ENCODE measurements at places on chromosomes 1 and 21. TPM values are rescaled to one million over a fixed set of nuclear protein-coding genes. Genes with fewer than 3 reads are reported as not detected.

Gene FAM163A
- total RNA-seq: not detected

DNA sequence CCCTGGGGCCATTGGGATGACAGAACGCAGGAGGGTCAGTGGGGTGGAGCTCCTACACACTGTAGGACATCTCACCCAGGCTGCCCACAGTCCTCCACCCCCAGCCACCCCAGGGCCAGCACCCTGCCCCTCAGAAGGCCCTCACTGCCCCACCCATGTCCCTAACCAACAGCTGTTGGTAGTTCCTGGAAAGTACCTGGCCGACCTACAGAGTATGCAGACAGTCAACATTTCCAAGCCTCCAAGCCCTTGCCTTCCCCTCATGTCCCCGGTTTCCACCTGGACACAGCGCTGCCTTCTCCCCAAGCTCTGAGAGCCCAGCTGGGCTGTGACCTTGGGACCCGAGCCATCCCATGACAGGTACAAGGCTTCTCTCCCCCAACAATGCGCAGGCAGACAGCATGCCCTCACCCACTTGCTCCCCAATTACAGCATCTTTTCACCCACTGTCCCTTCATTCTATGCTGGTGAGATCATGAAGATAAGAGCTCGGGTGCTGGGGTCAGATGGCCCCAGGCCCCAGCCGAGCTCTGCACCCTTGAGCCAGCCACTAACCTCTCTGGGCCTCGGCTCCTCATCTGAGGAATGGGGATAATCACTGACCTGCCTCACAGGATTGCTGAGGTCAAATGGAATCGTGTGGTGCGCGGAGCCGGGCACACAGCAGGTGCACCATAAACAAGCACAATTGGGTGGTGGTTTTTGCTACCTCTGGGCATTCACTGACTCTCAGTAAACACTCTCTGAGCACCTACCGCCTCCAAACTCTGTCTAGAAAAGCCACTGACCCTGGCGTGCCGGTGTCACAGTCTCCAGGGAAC lies 11.2 kb downstream of the LAPTM5 start:
- no peak for DNase-seq

Gene TOMM40L
- total RNA-seq: 7.5 TPM

- no peak for DNase-seq
Observed at GRCh38 chr1:100868364-100868995, 26.2 kb downstream of the EXTL2 start.

Gene PHGDH
- 185 TPM for total RNA-seq

Gene SYPL2
- 1.3 TPM for total RNA-seq

Gene RGL1
- 11.1 TPM for total RNA-seq

Gene DIPK1A
- 9.2 TPM for total RNA-seq

Gene ATP6V1G3
- total RNA-seq: not detected

Data from prostate gland (tissue), 2 donors.